PC-3 (cell line): ENCODE measurements at places on chromosomes 2 and 18.

- no peak for DNase-seq
Observed at GRCh38 chr2:125979886-125980285, 676.1 kb upstream of the GYPC start.

GRCh38 chr2:86464652-86465051 lies 23.5 kb downstream of the KDM3A start:
- DNase-seq: no peak

DNA sequence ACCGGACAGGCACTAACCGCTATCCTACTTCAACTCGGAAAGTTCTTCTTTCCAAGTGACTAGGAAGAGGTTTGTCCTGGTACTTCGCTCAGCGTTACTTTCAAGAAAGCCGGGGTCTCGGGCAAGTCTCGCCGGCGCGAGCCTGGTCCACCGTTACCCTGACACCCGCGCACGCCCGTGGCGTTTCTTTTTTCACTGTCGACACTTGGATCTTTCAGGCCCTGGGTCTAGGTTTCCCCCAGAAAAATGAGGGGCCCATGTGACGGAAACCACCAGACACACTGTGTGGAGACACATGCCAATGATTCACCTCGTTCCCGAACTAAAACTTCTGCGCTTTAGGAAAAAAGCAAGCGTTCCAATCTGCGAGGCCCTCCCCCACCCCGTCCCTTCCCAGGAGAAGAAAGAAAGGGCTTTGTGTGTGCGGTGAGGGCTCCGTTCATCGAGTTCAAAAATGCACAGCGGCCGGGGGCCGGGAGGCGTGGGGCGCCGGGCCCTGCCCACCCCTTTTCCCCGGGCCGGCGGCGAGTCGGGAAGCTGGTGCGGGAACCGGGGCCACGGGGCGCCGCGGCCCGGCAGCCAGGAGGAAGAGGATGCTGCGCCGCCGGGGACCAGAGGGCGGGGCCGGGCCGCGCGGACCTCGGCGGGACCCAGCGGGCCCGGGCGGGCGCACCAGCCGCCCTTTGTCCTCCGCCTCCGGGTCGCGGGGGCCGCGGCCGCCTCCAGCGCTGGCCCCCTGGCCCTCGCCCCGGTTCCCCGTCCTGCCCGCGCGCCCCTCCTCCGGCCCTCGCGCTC lies 2.6 kb downstream of the ZNF521 start:
- DNase-seq: no peak

DNA sequence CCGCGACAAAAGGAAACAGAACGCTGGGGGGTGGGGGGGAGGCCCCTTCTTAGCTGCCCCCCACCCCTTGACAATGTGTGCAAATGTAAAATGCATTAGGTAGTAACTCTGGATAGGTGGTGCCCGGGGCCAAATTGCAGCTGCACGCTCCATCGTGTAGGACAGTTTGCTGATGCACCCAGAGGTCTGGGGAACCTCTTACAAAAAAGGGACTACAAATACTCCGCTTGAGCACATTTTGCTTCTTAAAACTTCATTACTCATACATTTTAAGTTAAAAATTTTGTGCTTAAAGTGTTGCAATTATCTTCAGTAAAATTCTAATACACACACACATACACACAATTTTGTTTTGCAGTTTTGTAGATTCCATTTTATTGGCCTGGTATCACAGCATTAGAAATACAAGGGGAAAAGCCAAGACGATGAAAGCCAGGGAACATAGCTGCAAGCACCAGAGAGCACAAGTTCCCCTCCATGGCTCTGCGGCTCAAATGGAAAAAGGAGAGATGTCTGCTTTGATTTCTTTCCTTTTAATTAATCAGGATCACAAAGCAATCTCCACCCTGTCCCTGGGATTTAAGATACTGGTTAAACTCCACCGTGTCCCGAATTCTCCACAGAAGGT lies 582.1 kb downstream of the ZEB2 start:
- DNase-seq: no peak

DNA sequence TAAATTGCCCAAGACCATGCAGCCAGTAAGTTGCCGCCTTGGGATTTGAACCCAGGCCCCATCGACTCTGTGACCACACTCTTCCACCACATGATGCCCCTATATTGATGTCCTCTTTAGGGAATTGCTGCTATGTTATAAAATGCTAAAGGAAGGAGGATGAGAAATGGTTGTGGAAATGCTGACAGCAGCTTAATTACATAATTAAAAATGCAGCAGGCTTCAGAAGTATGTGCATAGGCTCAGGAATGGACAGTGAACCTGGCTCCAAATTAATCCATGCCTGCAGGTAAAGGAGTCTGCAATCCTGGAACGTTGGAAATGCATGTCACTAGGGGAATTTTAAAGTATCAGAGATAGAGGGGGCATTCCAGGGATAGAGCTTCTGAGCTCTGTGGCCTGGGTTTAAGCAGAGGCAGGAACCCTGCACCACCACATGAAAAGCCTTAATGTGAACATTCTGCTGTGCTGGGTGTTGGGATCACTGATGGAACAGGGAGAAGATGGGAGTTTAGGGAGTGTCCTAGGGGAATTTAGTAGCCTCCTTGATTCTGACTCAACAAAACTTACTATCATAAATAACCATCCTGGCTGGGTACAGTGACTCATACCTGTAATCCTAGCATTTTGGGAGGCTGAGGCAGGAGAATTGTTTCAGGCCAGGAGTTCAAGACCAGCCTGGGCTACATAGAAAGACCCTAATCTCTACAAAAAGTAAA lies 76.1 kb upstream of the CCDC85A start:
- peak; percentile 6 for DNase-seq

GRCh38 chr2:96539215-96539920 lies 2.8 kb downstream of the ARID5A start:
- no peak for DNase-seq

GRCh38 chr18:56987236-56987635 lies 159.7 kb upstream of the BOD1L2 start:
- DNase-seq: no peak

- DNase-seq: peak; percentile 22
Observed at GRCh38 chr2:200406379-200406778, 99.9 kb downstream of the SPATS2L start.

DNA sequence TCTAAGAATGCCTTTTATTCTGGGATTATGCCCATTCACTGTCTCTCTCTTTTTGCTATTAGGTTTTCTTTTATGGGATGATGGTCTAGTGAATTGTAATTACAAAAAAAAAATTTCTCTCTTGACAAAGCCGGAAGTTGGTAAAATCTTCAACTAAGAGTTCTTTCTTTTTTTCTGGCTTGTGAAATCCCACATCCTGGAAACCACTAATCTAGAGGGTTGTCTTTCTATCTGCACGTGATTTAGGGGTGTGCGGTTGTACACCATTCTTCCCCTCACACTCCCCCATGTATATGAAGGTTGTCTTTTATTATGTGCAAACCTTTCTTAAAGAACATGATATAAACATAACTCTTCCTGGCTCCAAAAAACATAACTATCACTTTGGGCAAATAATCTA lies 52.0 kb downstream of the GATA6 start:
- no peak for DNase-seq

DNA sequence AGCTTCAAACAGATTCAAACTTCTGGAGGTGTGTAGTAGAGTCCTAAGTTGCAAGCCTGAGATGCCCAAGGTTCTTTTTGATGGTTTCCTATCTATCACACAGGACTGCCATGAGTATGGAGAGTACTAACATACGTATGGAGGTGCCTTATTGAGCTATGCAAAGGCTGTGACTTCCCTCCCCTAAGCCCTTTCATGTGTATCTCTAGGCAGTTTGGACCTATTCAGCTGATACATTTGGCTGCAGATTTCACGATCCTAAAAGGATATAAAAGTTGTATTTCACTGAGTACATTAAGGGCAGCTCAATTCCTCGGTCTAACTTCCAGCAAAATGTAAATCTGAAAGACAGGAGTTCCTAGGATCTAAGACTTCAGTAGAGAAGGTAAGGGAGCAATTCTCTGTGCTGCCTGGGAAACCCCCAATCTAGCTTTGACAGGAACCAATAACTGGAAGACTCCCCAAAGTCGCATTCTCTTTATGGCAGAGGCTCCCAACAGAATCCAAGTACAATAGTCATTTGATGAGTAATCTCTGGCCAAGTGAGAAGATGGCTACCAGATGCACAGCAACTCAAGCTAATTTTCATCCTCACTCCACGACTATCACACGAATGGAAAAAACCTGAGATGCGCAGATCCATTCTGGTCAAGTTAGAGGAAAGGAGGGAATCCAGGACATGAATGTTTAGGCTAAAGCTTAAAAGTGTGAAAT lies 83.8 kb downstream of the ATL2 start:
- no peak for DNase-seq

GRCh38 chr2:124610866-124611265 lies 585.8 kb downstream of the CNTNAP5 start:
- no peak for DNase-seq

DNA sequence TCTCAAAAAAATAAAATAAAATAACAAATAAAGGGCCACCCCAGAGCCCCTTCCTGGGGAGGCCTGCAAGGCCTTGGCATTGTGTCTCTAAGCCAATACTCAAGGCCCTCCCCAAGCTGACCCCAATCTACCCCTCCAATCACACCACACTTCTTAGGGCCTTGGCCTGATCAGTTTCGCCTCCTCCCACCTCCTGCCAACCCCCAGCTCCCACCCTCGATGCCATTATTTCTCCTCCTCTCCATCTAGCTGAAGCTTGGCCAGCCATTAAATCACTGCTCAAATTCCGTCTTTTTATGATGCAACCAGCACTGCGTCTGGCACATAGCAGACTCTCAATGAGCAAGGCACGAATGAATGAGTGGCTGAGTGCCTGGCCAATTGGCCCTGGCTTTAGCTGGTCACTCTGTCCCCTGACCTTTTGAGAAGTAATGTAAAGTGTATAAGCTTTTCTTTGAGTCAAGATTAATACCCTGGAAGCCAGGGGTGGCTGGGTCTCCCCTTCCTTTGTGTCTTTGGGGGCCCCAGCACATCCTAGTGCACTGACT lies 55.9 kb downstream of the SMAD7 start:
- DNase-seq: no peak

DNA sequence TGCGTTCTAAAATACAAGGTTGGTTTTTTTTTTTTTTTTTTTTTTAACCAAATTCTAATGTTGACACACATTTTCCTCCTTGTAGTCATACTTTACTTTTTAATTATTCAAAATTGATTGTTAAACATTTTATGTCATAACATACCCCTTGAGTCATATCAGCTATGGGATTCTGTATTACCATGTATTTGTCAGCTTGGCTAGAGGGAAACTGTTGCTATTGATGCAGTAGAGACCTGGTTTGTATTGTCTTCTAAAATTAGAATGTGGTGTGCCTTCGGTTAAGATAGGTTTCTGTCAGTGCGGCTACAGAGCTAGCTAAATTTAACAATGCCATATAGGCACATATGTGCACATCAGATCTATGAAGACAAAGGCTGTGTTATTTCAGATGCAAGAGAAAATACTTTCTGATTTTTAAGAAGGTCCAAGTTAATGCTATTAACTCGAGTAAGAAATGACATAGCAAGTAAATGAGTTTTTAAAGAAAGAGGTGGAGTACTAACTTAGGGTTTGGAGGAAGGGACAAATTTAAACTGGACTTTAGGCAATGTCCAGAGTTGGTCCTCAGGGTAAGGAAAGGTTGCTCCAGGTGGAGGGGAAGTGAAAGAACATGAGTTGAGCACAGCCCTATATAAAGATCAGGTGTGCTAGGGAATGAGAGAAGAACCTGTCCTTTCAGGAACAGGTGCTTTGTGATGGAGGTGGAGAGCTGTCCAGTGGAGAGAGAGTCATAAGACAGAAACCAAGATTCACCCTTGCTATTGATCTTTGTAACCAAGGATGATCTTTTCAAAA lies 152.3 kb downstream of the PRPF40A start:
- peak; percentile 43 for DNase-seq

DNA sequence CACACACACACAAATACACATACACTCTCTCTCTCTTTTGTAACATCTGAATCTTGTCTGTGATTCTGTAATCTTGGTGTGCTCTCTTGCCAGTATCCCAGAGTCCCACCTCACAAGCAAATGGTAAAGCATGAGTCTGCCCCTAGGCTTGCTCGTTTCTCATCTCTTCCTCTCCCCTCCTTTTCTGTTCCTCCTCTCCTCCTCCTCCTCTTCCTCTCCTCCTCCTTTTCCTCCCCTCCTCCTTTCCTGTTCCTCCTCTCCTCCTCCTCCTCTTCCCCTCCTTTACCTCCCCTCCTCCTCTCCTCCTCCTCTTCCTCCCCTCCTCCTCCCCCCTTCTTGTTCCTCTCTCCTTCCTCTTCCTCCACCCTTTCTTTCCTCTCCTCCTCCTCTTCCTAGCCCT lies 59.0 kb downstream of the TNFRSF11A start:
- peak; percentile 49 for DNase-seq

DNA sequence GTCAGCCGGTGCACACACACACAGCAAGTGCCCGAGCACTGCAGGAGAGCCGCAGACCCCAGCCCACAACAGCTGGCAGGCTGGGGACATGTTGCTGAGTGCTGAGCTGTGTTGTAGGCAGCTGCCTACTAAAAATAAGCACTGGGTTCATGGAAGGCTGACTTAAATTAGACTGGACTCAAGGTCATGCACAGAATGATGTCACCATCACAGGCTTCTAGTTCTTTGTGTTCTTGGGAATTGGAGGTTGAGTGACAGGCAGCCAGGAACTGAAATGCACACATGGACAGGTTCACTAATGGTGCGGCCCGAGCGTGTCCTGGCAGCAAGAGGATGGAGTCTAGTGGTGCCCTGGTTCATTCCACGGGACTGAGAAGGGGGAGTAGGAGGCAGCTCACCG lies 71.3 kb downstream of the VWA3B start:
- DNase-seq: no peak

GRCh38 chr2:45119855-45120254 lies 110.6 kb upstream of the SIX2 start:
- DNase-seq: peak; percentile 93

GRCh38 chr2:84532291-84532690 lies 16.0 kb downstream of the DNAH6 start:
- DNase-seq: peak; percentile 25

GRCh38 chr2:217471319-217471718 lies 531.5 kb downstream of the TNS1 start:
- DNase-seq: peak; percentile 11

- no peak for DNase-seq
Observed at GRCh38 chr18:46591783-46592391, 65.1 kb downstream of the LOXHD1 start.

- no peak for DNase-seq
Observed at GRCh38 chr2:134454426-134454825, 200.6 kb downstream of the MGAT5 start.

DNA sequence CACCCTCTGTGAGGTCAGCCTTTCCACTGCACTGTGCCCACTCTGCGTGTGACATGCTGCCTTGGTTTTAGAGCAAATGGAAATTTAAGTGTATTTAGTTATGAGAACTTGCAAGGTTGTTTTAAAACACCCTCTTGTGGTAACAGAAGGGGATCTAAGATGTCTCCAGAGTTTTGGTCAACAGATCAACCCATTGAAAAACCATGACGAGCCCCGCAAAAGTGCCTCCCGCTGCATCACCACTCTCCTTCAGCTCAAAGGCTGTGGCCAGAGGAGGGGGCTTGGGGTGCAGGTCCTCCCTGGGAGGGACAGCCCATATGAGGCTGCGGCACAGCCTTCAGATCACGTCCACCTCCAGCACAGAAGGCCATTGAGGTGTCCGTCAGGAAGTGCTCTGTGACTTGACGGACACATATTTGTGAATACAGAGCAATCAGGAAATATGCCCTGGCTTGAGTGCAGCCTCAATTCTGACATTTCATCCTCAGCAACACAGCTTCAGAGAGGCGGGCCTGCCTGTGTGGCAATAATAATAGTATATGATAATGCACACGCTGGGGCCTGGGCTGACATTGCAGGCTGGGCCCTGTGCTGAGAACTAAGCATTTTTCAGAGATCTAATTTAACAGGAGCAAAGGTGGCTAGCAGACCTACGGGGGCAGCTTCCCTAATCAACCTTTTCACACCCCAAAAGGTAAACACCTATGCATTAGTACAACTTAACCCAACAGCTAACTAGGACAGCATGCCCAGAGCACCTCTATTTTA lies 213.9 kb downstream of the ANAPC1 start:
- DNase-seq: no peak
